SW480 (cell line): ENCODE measurements at places on chromosomes 12 and 14.

DNA sequence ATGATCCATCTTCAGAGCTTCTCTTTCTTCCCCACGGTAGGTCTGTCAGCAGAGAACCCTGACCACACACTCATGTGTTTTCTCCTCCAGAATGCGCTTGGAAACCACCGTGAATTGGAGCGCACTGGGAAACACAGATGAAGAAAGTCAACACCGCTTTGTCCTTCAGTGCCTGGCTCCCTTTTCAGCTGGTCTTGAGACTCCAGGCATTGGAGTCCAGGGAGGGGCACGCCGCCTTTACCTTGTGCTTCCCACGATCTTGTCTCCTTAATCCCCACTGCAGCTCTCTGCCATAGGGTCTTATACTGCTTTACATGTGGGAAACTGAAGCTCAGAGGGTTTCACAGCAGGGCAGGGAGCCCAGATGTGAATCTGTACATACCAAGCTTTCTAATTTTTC is 1.1 kb downstream of the FAM90A1 start:
- no peak for DNase-seq

- DNase-seq, result no peak
Observed at GRCh38 chr14:56742391-56742878, 67.8 kb downstream of the OTX2 start.

DNA sequence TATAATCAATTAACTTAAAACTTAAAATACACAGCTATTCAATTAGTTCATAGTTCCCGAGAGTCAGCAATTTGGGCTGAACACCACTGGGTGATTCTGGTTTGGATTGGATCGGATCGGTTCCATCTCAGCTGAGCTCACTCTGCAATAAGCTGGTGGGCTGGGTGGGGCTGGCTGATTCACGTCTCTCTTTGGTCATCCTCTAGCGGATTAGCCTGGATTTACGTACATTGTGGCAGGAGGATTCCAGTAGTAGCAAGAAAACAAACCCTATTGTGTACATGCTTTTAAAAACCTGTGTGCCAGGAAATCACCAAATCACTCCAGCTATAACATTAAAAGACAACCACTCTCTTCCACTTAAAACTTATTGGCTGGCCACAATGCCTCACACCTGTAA is 3.2 kb upstream of the CLEC4C start:
- DNase-seq, result no peak

DNA sequence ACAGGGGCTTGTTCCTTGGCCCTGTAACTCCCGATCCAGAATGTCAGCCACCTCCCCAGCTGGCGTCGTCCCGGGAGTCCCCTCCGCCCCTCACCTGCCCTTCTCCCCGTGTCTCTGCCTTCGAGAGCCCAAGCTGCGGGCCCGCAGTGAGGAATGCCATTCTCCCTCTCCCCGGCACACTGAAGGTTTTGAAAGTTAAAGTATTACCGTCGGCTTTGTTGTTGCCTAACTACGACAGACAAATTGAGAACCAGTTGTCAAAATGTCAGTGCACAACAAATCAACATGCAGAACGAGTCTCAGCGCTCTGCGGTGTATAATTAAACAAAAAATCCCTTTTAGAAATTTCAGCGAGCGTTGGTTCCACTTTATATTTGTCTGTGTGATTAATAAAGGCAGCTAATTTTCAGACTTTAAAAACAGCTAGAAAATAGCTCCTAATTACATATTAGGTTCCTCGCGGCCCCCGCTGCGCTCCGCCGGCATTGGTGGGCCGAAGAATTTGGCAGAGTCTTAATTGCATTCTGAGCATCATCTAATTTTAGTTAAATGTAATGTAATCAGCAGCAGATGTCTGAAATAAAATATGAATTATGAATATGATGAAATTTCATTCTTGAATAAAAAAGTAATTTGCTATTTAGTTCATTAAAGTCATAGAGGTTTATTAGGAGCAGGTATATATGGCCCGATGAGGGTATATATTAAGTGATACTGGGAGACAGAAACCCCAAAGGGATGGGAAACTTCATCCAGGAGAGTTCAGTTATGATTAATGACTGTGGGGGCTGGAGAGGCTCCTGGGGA is 40.3 kb downstream of the MVK start:
- DNase-seq, result no peak

GRCh38 chr12:53222170-53222721 is 9.8 kb downstream of the RARG start:
- no peak for DNase-seq

GRCh38 chr14:103871596-103872480 is 24.5 kb upstream of the PPP1R13B start:
- peak; percentile 47 for DNase-seq

DNA sequence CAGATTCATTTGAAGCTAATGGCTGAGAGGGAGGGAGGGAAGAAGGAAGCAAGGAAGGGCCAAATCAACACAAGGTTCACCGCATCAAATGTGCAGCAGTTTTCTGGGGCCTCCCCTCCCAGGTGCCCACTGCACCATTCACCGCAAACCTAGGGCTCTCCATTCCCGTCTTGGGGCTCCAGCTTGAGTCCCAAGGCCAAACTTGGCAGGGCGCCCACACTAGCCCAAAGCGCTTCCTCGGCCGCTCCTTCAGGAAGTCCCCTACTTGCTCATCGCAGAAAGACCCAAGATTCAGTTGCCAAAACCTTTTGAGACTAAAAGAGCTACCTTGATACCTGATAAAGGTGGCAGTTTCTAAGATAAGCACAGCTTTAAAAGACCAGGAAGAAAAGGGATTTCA is 140.5 kb upstream of the FKBP4 start:
- DNase-seq, result no peak

GRCh38 chr14:71932229-71932981 is at the start of gene RGS6:
RGS6 (plus strand) TSS chr14:71932429.
- peak; percentile 77 for DNase-seq
